ENCODE measurements at places on chromosomes 1 and 21. TPM values are rescaled to one million over a fixed set of nuclear protein-coding genes. Genes with fewer than 3 reads are reported as not detected.

CHI3L1 gene
- 5.2 TPM for total RNA-seq

TTC24 gene
- 0.91 TPM for total RNA-seq

HLX gene
- 0.20 TPM for total RNA-seq

TFF1 gene
- total RNA-seq: not detected

ST3GAL3 gene
- 22.6 TPM for total RNA-seq

ST6GALNAC5 gene
- not detected for total RNA-seq

NTMT2 gene
- not detected for total RNA-seq

SMYD3 gene
- total RNA-seq: 19.7 TPM

WDR26 gene
- total RNA-seq: 123 TPM

SGIP1 gene
- total RNA-seq: not detected

DNA sequence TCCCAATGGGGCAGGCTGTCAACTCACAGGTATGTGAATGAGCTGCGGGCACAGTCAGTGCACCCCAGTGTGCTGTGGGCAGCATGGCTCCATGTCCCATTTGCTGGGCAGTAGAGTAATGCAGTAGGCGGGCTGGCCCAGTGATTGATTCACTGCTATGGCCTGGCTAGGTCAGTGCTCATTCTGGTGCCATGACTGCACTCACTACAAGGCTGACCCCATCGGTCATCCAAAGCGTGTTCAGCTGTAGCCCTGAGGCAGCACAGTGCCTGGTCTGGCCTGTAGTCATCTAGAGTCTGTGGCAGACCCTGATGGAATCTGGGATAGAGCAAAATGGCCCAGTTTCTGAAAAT is 7.4 kb downstream of the HYI start:
- peaks cover 73% of the 10 kb centered on the region for H3K36me3 ChIP-seq
- H3K4me3 ChIP-seq: no peak overlapping the region
- no peak overlapping the region for H3K27ac ChIP-seq
- no peak for DNase-seq

DNA sequence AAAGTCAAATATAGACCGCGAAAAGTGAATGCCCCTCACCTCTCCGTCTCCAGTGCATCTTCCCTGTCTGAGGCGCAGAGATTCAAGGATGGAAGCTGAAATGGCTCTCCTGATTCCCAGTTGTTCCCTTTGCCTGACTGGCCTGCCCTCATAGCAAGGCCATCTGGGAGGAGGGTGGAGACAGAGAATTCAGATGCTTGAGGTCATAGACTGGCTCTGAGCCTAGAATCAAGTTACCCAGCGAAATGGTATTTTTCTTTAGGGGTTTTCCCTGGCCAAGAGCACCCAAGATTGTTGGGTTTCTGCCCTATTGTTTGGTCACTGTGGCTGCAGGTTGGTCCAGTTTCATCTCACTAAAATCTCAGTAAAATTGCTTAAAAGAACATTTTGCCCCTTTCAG is 7.2 kb downstream of the METTL13 start:
- no peak for DNase-seq
- no peak overlapping the region for H3K4me3 ChIP-seq
- no peaks in the 10 kb centered on the region for H3K27me3 ChIP-seq
- H3K36me3 ChIP-seq: peaks cover 78% of the 10 kb centered on the region

DNA sequence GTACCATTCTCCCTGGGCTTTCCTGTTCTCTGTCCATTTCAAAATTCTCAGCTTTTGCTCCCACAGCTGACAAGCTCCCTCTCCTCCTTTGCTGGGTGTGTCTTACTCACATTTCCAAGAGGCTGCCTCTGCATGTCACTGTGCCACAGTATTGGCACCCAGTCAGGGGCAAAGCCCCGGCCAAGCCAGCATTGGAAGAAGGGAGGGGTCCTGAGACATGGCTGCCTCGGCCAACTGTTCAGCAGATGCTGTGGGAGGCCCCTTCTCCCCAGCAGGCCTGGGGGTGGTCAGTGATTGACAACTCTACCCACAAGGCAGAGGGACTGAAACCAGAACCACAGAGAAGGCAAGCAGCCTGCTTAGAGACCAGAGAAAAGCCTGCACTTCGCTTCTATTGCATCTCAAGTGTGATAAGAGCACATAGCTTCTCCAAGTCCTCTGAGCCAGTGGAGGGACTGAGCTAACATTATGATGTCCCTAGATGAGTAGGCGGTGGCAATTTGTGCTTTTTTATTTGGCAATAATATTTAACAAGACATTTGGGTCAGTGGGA is 294.1 kb downstream of the SIPA1L2 start:
- no peak overlapping the region for H3K4me3 ChIP-seq
- no peak for DNase-seq
- H3K27me3 ChIP-seq: no peaks in the 10 kb centered on the region
- H3K27ac ChIP-seq: no peak overlapping the region
- H3K36me3 ChIP-seq: no peaks in the 10 kb centered on the region

GRCh38 chr1:59819566-59820438 is 5.1 kb downstream of the HOOK1 start:
- no peaks in the 10 kb centered on the region for H3K36me3 ChIP-seq
- H3K27me3 ChIP-seq: no peaks in the 10 kb centered on the region
- H3K4me1 ChIP-seq: peaks cover 15% of the 10 kb centered on the region
- no peak overlapping the region for H3K27ac ChIP-seq
- DNase-seq: no peak
- no peak overlapping the region for H3K4me3 ChIP-seq

DNA sequence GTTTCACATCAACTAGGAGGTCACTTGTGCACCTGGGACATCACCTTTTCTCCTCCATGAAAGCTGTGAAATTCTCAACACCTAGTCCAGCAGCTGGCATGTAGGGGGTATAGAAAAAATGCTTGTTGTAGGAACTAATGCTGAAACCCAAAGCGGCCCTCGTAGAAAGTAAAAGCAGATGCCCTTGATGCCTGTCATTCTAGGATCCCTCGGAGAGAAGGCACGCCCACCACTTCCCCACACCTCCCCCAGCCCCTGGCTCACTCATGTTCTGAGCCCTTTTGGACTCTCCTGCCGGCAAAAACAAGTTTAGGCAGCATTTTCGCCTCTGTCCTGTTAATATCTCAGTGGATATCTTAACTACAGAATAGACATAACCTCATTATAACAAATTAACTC is 36.5 kb downstream of the RIPK4 start:
- no peaks in the 10 kb centered on the region for H3K27me3 ChIP-seq
- no peak for DNase-seq
- H3K36me3 ChIP-seq: no peaks in the 10 kb centered on the region

DNA sequence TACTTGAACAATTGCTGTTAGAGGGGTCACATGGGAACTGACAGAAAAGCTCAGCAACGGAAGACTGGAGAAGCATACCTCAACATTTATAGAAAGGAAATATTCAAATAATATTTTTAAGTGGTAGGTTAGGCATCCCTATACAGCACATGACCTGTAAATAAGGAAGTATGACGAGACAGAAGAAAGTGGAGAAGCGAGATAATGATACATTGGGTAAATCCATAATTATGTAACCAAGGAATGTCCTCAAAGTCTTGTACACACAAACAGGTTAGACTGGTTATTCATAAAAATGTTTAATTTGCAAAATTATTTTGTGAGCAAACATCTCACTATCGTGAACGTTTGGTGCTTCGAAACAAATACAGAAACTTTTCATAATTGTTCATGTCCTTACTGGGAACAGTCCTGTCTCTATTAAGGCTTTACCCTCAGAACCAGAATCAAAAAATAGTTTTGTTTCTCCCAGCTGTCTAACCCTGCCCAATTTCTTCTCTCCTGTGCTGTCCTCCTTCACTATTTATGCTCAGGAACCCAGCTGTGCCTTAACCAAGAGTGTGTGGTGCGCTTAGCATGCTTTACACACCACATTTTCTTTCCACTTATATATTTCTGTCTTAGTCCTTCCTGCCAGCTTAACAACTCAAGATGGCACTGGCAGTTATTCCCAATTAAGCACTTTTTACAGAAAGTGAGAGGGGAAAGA is 10.2 kb downstream of the KMO start:
- DNase-seq: no peak
- no peak overlapping the region for H3K4me3 ChIP-seq

DNA sequence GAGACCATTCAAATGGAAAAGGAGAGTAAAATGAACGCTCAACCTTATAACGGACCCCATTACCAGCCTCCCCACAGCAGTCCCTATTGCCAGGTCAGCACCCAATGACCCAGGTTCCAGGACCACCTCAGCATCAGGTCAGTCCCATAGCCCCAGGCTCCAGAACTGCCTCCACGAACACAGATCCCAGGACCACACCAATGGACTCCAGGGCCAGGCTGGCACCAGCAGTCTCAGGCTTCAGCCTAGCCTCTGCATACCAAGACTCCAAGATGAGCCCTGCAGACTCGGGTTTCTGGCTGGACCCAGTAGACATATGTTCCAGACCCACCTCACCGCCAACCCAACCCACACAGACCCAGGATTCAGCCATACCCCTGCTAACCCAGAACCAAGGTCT is 625.0 kb upstream of the RGS18 start:
- DNase-seq: no peak
- no peaks in the 10 kb centered on the region for H3K36me3 ChIP-seq
- H3K4me1 ChIP-seq: no peaks in the 10 kb centered on the region
- no peaks in the 10 kb centered on the region for H3K27me3 ChIP-seq
- H3K27ac ChIP-seq: no peak overlapping the region

- H3K4me1 ChIP-seq: no peaks in the 10 kb centered on the region
- no peak overlapping the region for H3K4me3 ChIP-seq
- H3K36me3 ChIP-seq: no peaks in the 10 kb centered on the region
- no peak overlapping the region for H3K27ac ChIP-seq
Observed at GRCh38 chr1:240737766-240738265, 125.9 kb upstream of the GREM2 start.

DNA sequence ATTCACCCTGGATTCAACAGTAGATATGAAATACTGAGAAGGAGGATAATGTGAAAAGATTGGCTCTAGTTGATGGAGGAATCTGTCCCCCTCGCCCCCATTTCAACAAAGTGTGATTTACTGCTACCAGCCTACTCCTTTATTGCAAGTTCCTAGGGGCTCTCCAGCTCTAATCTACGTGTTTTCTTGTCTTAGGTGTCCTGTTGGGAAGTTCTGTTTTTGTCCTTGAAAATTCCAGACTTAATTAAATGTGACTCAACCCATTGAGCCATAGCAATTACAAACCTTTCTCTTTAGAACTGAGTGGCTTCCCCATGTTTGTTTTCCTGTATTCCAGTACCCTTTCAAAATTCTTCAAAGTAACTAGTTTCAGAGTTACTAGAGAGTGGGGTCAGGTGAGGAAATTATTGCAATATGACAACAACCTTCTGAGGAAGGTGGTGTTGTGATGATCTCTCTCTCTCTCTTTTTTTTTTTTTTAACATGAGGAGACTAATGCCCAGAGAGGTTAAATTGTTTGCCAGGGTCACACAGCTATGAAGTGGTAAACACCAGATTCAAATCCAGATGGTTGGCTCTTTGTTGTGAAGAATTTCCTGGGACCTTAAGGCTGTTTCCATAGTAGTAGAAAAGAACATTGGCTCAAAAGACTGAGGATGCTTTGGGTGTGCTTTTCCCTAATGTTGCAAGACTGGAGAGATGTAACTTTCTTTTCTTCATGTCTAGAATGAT is 3.5 kb downstream of the RGL1 start:
- H3K27ac ChIP-seq: no peak overlapping the region
- no peak for DNase-seq
- H3K4me1 ChIP-seq: peaks cover 8% of the 10 kb centered on the region
- no peaks in the 10 kb centered on the region for H3K36me3 ChIP-seq
- H3K27me3 ChIP-seq: no peaks in the 10 kb centered on the region

DNA sequence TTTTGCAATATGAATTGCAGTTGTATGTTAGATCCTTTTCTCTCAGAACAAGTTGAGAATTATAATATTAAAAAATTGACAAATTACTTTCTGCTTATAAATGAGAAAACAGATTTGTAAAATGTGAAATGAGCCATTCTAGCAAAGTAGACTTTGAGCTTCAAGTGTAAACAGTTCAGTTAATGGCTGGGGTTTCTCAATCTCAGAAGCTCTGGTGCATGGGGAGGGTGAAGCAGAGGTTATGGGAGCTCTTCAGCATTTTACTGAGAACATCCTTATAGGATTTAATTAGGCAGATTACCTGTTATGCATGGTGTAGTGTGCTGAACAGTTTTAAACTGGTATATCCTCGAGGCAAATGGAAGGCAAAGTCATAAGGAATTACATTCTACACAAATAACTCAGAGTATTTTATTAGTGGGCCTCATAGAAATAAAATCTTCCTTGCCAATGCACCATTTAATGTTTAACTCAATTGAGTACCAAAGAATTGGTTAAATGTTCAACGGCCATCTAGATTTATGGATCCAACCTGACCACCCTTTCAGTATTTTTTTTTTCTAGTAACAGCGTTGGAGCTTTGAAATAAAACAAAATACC is 1143.6 kb upstream of the ADGRL2 start:
- H3K27ac ChIP-seq: no peak overlapping the region
- H3K27me3 ChIP-seq: no peaks in the 10 kb centered on the region
- no peaks in the 10 kb centered on the region for H3K36me3 ChIP-seq
- DNase-seq: no peak
- no peak overlapping the region for H3K4me3 ChIP-seq

GRCh38 chr1:21921100-21921875 is 15.8 kb downstream of the HSPG2 start:
- no peaks in the 10 kb centered on the region for H3K36me3 ChIP-seq
- H3K4me1 ChIP-seq: no peaks in the 10 kb centered on the region
- no peak overlapping the region for H3K27ac ChIP-seq
- H3K27me3 ChIP-seq: no peaks in the 10 kb centered on the region
- DNase-seq: no peak

DNA sequence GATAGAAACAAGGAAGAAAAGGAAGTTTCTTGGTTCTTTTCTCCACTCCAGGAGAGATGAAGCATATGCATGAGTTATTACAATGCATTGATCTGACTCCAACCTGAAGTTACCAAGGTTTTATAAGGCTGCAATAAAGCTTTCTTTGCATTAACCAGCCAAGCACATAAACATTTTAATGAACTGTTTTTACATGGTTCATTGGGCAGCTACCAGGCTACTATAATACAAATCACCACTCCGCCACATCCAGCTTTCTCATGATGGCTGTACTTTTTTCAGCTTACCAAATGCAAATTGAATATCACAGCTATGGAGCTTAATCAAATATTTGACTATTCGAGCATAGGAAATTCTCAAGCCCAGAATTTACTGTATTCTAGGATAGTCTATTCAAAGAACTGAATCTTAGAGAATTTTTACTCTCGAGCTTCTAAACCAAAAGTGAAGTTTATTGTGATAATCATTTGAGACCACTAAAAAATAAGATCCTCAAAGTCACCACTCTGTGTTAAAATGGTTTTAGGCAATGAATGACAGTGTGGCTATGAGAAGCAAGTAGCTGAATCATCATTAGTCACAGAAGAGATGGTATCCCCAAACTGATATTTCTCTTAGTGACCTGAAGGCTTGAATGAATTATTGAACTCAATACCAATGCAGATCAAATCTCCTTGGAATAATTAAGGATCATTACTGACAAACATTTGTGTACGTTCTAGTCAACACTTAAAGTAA is 58.6 kb upstream of the ZNF281 start:
- H3K4me3 ChIP-seq: no peak overlapping the region
- no peaks in the 10 kb centered on the region for H3K36me3 ChIP-seq
- no peak for DNase-seq
- no peak overlapping the region for H3K27ac ChIP-seq

GRCh38 chr1:4346131-4346530 is 308.3 kb upstream of the AJAP1 start:
- H3K4me1 ChIP-seq: no peaks in the 10 kb centered on the region
- no peaks in the 10 kb centered on the region for H3K36me3 ChIP-seq
- H3K4me3 ChIP-seq: no peak overlapping the region
- H3K27me3 ChIP-seq: no peaks in the 10 kb centered on the region
- DNase-seq: no peak
- no peak overlapping the region for H3K27ac ChIP-seq
